ENCODE measurements at places on chromosomes 11 and 22.

DNA sequence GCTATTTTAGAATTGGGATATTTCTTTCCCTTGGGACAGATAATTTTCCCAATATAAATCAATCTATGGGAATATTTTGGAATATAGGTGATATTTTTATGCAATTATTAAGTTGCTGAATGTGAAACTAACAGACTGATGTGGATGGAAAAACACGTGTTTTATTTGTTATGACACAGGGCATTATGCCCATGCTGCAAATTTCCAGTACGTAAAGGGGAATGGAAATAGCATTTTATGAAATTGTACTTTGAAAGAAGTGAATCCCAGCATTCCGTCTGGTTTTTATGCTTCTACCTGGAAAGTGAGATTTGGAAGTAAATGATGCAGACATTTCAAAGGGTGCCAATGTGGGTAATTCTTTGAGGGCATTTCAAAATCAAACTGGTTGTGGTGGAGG, 142.7 kb downstream of the PARVA start:
- DNase-seq: no peak

GRCh38 chr11:97202613-97203292, 812.9 kb downstream of the JRKL start:
- no peak for DNase-seq

- DNase-seq: no peak
These were observed 55.1 kb upstream of the SCUBE2 start for GRCh38 chr11:9146477-9146876.

DNA sequence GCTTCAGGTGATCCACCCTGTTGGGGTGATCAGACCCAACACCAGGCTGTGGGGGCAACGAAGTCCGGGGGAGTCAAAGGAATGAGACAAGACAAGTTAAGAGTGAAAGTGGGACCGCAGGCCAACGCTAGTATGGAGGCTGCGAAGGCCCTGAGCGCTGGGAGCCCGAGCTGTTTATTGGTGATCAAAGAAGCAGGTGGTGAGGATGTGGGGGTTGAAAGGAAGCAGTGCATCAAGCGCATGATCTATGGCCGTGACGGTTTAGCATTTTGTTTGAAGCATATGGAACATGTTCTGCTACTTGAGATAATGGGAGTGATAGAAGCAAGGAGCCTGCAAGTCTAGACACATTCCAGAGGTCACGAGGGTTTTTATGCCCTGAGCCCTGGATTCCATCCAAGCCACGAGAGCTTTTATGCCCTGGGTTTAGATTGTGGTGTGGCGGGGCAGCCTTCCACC, 49.5 kb downstream of the MCHR1 start:
- peak; percentile 15 for DNase-seq

DNA sequence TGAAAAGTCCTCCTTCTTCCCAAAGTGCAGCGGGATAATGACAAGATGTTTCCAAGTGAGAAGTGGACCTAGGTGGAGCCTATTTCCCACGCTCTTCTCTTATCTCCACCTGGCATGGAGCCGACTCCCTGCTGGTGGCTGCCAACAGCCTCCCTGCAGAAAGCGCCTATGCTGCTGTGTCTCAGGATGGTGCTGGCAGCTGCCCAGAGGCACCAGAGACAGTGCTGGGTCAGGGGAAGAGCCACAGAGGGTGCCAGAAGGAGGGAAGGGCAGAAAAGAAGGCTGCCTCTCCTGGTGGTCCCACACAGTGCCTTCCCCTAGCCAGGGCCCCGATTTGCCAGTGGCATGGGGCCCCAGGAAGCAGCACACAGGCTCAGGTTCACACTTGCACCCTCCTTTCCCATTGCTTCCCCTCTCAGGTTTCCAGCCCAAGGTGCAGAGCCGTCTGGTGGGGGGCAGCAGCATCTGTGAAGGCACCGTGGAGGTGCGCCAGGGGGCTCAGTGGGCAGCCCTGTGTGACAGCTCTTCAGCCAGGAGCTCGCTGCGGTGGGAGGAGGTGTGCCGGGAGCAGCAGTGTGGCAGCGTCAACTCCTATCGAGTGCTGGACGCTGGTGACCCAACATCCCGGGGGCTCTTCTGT, 19.0 kb downstream of the CD5 start:
- no peak for DNase-seq

- no peak for DNase-seq
These were observed 2.5 kb downstream of the MOV10L1 start for GRCh38 chr22:50092342-50092741.

DNA sequence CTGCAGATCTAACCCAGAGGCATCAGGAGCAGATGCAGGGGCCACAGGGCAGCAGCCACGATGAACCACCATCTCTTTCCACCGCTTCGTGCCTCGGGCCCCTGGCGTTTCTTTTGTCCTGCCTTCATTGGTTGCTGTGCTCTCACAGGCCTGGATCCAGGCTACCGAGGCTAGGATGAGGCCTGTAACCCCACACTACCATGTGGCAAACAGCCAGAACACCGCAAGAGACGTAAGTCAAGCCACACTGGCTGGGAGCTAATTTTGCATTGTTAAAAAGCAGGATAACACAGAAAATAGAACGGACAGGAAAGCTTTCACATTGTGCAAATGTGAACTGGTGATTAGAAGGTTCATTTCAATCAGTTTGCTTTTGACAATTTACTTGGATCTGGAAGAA, 15.7 kb upstream of the ARFGAP3 start:
- no peak for DNase-seq

DNA sequence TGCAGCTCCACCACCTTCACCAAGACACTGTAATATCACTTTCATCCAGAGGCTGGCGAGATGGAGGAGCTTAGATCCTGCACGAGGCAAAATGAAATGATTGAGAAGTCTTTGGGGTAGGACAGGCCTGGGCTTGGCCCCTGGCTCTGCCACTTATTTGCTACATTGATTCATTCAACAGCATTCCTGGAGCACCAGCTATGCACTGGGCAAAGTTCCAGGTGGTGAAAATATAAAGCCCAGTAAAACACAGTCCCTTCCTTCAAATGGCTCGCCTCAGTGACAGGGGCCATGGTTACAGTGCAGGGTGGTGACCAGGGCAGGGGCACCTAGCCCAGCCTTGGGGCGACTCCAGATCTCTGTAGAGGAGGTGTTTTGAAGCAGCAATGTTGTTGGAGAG, 19.7 kb downstream of the ALX4 start:
- DNase-seq: no peak

DNA sequence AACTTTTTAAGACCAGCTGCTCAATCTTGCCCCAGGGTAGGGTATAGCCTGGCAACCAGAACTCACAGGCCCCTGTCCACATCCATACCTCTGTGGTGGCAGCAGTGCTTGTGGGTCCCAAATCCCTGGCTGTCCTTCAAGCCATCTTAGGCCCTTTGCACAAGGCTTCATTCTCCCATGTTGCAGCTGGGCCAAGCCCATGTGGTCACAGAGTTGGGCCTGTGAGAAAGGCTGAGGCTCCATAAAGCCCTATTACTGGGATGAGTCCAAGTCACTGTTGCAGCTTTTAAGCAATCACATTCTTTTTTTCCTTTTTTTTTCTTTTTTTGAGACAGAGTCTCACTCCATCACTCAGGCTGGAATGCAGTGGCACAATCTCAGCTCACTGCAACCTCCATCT, 47.9 kb upstream of the SLC25A1 start:
- DNase-seq: no peak

DNA sequence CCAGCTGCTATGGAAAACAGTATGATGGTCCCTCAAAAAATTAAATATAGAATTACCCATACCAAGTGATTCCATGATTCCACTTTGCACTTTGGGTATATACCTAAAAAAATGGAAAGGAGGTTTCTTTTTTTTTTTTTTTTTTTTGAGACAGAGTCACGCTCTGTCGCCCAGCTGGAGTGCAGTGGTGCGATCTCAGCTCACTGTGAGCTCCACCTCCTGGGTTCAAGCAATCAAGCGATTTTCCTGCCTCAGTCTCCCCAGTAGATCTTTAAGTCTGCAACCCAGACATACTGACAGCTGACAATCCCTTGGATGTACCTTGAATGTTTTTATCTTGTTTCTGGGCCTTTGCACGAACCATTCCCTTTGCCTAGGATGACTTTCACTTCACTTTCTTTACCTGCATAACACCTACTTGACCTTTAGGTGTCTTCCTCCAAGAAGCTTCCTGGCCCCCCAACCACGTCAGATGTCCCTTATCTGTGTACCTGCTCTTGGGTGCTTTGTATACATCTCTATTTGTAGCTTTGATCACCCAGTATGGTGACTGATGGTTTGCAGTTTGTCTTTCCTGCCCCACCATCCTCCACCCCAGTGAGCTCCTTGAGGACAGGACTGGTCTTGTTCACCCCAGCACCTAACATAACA, 11.6 kb downstream of the UCP3 start:
- DNase-seq: no peak

DNA sequence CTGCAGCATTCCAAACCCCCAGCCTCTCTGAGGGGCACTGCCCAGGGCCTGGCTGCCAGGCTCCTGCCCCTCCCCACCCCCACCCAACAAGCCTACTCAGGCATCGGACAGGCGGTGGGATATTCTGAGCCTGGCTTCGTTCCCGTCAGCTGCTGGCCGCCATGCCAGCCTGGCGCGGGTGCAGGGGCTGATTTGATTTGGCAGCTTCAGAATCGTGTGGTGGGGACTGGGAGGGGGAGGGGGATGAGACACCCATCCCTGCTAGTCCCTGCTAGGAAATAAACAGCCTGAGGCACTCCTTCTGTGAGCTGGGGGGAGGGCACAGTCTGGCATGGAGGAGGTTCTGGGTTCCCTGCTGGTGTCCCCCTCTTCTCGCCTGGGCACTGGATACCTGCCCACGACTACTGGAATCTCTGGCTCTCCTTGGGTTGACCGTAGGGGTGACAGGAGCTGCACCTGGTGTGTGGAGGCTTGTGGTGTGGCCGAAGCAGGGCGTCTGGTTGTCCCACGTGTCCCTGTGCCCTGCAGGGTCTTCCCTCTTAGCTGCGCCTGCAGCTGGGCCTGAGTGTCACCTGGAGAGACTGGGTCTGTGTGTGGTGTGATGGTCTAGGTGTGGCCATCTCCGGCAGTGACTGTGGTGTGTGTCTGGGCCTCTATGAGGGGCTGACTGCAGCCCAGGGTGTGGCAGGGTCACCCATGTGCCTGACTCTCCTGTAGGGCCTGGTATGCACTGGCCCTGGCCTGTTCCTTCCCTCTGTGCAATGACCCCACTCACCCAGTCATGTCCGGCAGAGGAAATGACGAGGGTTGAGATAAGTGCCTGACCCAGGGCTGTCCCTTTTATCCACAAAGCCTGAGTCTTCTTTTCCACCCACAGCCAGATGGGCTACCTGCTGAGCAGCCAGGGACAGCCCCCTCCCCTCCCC, 42.2 kb downstream of the PDE2A start:
- no peak for DNase-seq
